AG08395 (cell line): ENCODE measurements at places on chromosomes 1 and 21.

GRCh38 chr21:8993284-8993942 is 1528.0 kb upstream of the TPTE start:
- no peak for DNase-seq

DNA sequence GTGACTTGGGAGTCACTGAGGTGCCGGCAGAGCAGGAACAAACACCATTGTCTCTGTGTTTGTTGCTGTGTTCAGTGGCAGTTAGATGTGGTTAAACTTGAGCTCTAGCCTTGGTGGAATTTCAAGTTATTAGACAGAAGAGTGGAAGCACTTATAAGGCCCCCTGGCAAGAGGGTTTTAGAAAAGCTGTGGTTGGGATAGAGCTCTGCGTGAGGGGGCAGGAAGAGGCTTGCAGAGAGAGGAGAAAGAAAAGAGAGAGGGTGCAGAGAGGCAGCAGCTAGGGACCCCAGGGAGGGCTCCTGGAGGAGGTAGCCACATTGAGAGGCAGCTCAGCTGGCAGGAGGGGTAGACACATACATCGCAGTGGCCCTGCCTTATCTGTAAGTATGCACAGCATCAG is 128.2 kb downstream of the GALNT2 start:
- no peak for DNase-seq

DNA sequence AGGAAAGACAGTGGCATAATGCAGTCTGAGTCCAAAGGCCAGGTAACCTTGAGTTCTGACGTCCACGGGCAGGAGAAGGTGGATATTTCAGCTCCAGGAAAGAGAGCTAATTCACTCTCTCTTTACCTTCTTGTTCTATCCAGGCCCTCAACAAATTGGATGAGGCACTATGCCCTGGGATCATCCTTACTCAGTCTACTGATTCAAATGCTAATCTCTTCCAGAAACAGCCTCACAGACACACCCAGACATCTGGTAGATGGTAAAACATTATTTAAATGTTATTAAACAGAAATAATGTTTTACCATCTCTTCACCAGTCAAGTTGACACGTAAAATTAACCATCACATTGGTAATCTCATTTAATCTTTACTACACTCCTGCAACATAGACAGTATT is 73.0 kb downstream of the RBM11 start:
- no peak for DNase-seq

DNA sequence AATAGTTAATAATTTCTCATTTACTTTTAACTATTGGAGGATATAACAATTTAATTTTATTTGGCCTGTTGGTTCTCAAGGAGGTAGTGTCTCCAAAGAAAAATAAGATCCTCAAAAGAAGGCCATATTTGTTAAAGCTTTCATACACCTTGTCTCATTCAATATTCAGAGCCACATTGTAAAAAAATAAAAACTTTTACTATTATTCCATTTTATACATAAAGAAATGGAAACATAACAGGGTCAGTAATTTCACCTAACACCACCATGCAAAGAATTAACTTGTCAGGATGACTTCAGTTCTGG is 40.3 kb upstream of the KCTD3 start:
- no peak for DNase-seq

- no peak for DNase-seq
These were observed 155.8 kb downstream of the TRABD2B start for GRCh38 chr1:47841356-47841755.

DNA sequence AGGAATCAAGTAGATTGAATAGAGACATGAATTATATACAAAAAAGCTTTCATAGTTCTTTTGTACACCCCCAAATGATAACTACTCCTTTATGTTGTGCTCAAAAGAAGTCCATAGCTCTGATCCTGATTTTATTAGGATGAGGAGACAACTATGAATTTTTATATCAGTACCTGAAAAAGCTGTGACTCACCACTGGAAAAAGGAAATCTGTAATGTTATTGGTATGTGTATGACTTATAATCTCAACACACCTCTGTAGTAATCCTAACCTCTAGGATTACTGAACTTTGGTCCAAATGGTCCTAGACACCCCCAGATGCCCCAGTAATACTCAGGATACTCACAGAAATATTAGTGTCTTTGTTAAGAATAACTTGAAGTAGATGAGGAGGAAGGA is 10.2 kb downstream of the PRKAB2 start:
- no peak for DNase-seq

GRCh38 chr1:187092104-187092503 is 263.4 kb downstream of the PLA2G4A start:
- no peak for DNase-seq

DNA sequence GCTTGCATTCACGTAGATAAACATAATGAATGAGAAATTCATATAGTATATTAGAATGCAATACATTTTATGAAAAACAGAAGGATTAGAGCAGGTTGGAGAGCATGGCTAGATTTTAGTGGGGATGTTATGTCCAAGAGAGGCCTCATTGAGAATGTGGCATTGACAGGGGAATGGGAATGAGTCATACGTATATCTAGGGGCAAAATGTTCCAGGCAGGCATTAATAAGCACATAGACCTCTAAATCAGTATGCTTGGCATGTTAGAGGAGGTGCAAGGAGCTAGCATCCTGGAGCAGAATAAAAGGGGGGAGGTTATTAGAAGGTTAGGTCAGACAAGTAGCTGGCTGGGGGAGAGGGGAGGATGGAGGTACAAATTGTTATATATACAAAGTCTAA is 93.0 kb downstream of the USH2A start:
- no peak for DNase-seq

GRCh38 chr1:183543619-183544204 is 46.5 kb downstream of the NCF2 start:
- peak; percentile 71 for DNase-seq

DNA sequence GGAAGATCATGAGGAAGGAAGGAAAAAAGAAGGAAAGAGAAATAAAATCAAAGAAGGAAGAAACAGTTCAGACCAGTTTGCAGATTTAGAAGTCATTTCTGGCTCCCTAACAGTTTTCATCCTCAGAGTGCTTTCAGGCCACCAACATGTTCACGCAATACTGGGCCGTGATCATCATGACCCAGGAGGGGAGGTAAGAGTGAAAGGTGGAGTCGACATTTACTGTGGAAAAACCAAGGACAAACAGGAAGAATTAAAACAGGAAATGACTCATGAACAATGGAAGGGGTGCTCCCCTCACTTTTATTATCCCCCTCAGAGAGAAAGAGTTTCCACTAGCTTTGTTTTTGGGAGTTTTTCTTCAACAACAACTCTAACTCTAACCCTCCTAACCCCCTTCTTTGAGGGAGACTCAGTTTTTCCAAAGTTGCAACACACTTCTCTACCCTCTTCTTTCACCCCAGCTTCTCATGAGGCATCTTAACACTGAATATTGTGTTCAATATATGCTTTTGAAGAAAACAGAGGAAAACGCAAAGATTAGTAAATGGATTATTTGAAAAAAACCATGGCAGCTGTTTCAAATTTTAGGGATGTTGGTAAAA is 60.4 kb downstream of the VANGL2 start:
- no peak for DNase-seq

- DNase-seq = no peak
These were observed 26.5 kb downstream of the CAP1 start for GRCh38 chr1:40067023-40067422.

DNA sequence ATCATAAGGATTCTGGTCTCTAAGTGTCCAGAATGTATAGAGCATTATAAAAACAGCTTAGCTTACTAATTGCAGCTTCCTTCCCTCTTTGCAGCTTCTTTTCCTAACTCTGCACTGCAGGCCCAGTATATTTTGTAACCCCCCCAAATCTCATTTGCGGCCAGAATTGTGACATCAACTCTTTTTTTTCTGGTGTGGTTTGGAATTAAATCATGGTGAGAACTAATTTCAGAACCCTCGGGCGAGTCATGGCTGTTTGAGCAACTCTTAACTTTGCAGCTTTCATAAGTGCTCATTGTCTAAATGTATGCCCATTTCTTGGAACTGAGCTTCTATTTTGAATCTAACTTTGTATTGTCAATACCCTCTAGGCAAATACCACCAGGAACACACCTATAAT is 187.4 kb downstream of the CYYR1 start:
- DNase-seq = peak; percentile 32

DNA sequence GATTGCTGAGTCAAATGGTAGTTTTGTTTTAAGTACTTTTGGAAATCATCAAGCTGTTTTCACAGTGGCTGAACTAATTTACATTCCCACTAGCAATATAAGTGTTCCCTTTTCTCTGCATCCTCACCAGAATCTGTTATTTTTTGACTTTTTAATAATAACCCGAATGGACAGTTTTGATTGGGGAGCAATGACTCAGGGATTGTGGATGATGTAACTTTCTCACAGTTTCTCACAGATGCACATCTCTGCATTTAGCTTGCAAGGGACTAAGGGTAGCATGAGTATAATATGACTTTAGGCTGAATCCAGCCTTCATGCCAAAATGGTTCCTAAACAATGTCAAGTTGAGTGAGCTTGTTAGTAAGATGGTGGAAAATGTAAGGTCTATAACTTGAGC is 90.2 kb downstream of the C4BPA start:
- no peak for DNase-seq

GRCh38 chr1:184056921-184057555 is 5.5 kb downstream of the TSEN15 start:
- DNase-seq = peak; percentile 65

DNA sequence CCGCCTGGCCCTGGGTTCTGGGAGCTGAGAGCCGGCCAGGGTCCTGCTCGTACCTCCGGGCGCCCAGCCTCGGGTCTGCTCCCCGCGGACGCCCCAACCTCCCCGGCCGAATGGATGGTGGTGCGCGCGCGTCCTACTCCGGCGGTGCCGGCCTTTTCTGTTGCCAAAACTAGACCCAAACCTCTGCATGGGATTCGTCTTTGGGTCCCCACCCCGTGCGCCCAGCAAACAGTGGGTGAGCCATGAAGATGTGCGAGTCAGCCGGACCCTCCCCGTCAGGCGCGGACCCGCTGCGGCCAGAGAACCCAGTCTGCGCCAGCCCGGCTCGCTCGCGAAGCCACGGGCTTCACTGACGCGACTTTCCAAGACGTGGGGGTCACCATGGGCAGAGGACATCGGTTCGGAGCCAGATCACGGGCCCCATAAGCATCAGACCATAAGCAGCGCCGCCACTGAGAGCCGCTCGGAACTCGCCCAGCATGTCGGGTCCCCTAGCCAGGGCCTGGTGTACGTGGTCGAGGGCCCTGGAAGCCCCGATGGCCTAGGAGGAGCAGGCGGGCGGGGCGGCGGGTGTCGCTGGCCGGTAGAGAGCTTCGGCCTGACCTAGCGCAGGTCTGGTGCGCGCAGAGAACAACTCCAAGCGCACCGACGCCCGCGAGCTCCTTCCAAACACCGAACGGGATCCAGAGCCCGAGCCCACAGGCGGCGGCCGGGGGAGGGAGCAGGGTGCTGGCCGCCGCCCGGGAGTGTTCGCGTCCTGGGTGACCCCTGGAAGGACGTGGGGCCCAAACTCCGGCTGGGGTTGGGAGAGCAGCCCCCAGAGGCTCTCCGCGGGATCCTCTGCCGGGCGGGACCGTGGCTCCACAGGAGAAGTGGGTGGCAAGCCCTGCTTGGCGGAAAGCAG is 1.0 kb upstream of the TP73 start:
- no peak for DNase-seq

GRCh38 chr1:65946960-65947359 is 154.3 kb downstream of the PDE4B start:
- DNase-seq = peak; percentile 18

- DNase-seq = no peak
These were observed 107.2 kb upstream of the EDEM3 start for GRCh38 chr1:184861755-184862336.

DNA sequence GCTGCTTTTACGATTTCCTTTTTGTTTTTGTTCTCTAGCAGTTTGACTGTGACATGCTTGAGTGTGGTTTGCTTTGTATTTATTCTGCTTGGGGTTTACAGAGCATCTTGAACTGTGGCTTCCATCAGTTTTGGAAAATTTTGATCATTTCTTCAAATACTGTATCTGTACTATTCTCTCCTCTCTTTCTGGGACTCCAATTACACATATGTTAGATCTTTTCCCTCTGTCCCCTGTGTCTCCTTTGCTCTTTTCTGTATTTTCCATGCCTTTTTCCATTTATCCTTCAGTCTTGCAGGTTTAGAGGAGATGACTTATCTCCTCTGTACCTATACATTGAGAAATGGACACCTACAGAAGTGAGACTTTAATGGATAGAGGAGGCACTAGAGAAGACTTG is 31.7 kb downstream of the COQ8A start:
- DNase-seq = no peak

GRCh38 chr1:84665703-84666317 is 24.5 kb downstream of the SSX2IP start:
- DNase-seq = no peak

DNA sequence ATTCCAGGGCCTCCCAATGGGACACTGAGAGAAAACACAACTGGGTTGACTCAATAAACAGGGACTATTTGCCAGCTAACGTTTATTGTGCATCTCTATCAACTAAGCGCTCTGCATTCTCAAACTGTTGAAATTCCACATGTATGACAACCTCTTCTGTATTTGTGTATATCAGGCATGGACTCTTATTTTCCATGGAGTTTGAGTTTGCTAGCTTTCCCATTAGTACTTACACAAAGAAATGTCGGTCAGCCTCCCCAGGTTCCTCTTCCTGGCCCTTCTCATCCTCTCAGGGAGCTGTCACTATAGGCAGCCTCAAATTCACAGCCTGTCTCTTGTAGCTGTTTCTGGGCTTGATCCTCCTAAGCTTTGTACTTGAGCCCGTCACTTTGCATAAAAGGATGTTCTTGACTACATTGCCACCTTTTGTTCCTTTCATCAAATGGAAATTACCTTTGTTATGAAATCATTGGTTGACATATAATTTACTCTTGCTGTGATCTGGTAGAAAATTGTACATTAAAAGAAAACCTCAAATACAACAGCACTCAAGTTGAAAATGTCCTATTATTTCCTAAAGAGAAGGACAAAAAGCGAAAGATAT is 60.0 kb upstream of the NTPCR start:
- DNase-seq = no peak

- DNase-seq = no peak
These were observed 2.9 kb downstream of the GFI1 start for GRCh38 chr1:92483610-92484471.

GRCh38 chr1:54558434-54559030 is 10.5 kb downstream of the ACOT11 start:
- no peak for DNase-seq

DNA sequence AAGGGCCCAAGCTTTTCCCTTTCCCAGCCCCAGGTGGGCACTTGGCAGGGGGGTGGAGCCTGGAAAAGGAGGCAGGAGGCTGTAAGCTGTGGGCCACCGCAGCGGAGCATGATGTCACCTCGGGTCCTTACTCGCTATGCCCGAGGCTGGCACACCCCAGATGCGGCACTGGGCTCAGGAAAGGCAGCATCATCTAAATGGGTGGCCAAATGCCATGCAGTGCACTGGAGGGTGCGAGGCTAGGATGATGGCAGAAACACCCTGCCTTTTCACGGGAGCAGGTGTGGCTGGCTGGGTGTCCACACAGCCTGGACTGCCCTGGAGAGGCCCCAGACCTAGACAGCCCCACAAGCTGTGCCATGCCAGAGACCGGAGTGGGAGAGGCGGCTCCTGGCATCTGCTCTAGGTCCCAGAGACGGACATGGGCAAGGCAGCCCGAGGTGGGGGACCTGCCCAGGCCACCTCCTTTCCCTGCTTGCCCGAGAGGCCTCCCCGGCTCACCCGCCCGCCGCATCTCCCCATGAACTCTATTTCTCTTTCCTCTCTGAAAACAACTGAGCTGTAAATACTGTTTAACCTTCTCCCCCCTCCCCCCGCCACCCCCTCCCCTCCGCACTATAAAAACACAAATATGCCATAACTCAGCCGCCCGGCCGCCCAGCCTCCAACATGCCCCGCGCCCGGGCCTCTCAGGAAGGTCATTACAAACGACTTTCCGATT is 124.7 kb downstream of the CASZ1 start:
- DNase-seq = no peak
